RPMI7951 (cell line): ENCODE measurements at places on chromosomes 2 and 18. TPM values are rescaled to one million over a fixed set of nuclear protein-coding genes. Genes with fewer than 3 reads are reported as not detected.

DNA sequence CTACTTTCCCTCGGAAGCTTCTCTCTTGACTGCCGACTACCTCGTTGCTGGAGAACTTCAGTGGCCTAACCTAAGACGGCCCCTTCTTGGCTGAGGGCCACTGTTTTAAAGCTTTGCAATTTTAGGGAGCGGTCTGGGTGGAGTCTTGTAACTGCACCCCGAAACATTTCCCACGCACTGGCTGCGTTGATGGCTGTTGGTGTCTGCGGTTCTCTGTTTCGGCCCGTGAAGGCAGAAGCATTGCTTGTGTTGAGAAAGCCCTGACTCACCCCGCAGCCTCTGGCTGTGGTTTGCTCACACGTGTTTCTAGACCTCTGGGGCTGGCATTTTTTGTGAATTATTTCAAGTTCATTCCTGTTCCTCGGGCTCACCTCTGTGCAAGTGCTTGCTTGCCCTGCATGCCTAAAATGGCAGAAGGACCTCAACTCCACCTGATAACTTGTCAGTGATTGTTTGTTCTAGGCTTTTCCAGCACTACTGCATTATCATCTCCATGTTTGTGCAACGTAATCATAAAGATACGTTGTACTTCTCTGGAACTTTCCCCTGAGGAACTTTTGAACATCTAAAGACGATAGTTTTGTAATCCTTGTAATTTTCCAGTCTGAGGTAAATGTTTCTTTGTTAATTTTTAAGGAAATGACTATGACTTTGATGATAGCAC is 94.2 kb upstream of the DLX2 start:
- DNase-seq = peak; percentile 87

GRCh38 chr18:70758780-70759179 is 469.9 kb downstream of the SOCS6 start:
- no peak for DNase-seq

Gene UPP2
- total RNA-seq = not detected in 2 replicates

GRCh38 chr18:24486684-24487083 is 26.2 kb downstream of the HRH4 start:
- DNase-seq = no peak

DNA sequence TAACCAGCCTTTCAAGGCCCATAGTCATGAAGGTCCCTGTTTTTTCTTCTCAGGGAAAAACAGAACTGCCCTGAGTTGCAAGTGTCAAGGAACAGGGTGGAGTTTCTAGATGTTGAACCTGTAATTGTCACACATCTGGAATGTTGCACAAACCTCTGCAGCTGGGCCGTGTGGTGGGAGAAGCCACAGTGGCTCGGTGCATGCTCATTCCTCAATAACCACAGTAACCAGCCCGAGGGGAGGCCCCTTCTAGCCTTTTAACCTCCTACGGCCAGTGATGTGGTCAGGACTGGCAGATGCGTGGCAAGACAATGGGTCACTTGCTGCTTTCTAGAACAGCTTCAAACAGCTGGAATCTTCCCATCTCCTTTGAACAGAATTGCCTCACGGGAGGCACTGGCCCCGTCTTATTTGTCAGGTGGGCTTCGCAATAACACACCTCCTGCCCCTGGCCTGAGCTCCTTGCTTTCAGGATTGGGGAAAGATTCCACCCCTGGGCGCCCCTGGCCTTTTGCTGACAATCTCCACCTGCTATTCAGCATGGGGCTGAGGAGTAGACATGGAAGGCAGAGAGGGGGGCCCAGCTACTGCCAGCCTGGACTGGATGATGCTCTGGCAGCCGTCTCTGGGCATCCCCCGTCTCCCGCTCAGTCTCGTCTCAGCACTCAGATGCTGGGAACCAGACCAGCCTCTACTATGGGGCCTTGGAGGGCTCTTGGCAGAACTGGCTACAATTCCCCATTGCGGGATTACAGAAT is 102.9 kb downstream of the KLHL29 start:
- DNase-seq = peak; percentile 94

DNA sequence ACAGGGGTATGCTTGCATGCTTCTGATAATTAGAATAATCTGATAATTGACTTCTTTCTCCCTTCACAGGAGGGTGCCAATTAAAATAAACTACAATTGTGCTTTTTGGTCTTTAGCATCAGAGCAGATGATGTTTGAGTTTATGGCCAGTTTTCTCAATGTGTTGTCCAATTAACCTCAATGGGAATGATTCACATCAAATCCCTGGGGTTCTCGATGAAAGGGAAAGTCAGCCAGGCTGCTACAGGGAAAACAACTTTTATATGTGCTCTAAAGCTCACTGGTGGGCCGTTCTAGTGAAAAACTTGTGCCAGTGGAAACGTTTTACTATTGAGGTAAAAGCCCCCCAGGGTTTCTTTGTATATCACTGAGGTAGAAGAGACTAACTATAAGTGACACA is 887.3 kb upstream of the CRIM1 start:
- no peak for DNase-seq
